Caki2 (cell line): ENCODE measurements at places on chromosomes 13 and 19. TPM values are rescaled to one million over a fixed set of nuclear protein-coding genes. Genes with fewer than 3 reads are reported as not detected.

- no peak for DNase-seq
These were observed 40.0 kb upstream of the F7 start for GRCh38 chr13:113065406-113066141.

The MAST1 gene
- total RNA-seq = 1.8 and 20.8 TPM in 2 replicates

- DNase-seq = no peak
These were observed 12.7 kb upstream of the LILRA5 start for GRCh38 chr19:54325631-54326030.

The SOX1 gene
- 1.7 and 3.4 TPM in 2 replicates for total RNA-seq

GRCh38 chr19:47824396-47824795 lies 2.7 kb downstream of the CRX start:
- no peak for DNase-seq

The KLK14 gene
- not detected in 2 replicates for total RNA-seq

The PPP1R13L gene
- total RNA-seq = 10.1 and 30.6 TPM in 2 replicates

DNA sequence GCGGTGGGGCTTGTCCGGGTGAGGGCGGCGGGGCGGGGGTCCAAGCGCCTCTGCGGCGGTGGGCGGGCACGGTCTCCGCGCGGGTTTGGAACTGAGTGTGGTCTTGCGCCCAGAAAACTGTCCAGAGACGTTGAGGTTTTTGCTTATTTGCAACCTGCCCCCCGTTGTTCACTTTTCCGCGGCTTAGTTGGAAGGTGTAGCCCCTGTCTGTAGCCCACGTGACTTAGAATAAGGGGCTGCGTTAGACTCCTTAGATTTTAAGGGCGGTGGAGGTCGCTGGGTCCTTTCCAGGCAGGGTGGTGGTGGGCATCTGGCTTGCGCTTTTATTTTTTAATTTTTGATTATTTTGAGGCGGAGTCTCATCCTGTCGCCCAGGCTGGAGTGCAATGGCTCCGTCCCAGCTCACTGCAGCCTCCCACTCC lies 748 bp downstream of the RPS15 start:
- DNase-seq = no peak

GRCh38 chr19:28435551-28436271 lies 777.2 kb downstream of the UQCRFS1 start:
- DNase-seq = no peak

The IGFL3 gene
- total RNA-seq = not detected in 2 replicates

- no peak for DNase-seq
These were observed 71.7 kb upstream of the SOX21 start for GRCh38 chr13:94784066-94784465.

The ALOX5AP gene
- total RNA-seq = 0.61 and 1.6 TPM in 2 replicates

GRCh38 chr13:113089693-113090414 lies 15.7 kb upstream of the F7 start:
- DNase-seq = no peak

GRCh38 chr19:45063851-45064801 lies 12.2 kb downstream of the ZNF296 start:
- no peak for DNase-seq

The FAM187B gene
- not detected in 2 replicates for total RNA-seq

DNA sequence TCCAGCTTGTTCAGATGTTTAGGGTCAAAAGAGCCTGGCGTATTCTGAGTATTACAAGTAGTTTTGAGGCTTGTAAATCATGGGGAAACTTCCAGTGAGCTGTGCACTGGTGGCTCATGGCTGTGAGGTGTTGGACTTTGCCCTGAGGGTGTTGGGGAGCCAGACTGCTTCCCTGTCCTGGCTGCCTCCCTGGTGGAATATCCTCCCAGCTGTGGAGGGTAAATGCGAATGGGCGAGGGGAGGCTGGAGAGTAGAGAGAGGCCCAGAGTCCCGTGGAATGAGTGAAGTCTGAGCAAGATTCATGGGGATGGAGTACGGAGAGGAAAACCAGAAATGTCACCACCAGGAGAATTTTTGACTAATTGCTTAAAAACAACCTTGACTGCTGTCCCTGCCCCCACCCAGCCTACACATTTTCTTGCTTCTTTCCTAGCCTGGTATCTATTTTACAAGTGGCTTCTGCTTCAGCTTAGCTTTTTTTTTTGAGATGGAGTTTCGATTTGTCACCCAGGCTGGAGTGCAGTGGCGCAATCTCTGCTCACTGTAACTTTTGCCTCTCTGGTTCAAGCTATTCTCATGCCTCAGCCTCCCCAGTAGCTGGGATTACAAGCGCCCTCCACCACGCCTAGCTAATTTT lies 3.7 kb downstream of the SNRPA start:
- no peak for DNase-seq

DNA sequence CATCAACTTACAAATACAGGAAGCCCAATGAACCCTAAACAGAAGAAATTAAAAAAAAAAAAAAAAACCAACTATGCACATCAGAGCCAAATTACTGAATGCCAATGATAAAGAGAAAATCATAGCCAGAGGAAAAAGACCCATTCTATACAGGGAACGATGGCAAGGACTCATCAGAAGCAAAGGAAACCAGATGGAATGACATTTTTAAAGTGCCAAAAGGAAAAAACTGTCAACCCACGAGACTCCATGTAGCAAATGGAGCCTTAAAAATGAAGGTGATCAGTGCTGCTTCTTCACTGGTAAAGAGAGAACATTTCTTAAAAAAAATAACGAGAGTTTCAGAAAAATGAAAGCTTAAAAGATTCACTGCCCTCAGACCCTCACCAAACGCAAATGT lies 18.3 kb downstream of the PCID2 start:
- DNase-seq = no peak

The RYR1 gene
- under 0.01 TPM in 1 of 2 replicates, not detected in the other for total RNA-seq

GRCh38 chr19:30375553-30376031 lies 3.4 kb downstream of the ZNF536 start:
- DNase-seq = no peak

DNA sequence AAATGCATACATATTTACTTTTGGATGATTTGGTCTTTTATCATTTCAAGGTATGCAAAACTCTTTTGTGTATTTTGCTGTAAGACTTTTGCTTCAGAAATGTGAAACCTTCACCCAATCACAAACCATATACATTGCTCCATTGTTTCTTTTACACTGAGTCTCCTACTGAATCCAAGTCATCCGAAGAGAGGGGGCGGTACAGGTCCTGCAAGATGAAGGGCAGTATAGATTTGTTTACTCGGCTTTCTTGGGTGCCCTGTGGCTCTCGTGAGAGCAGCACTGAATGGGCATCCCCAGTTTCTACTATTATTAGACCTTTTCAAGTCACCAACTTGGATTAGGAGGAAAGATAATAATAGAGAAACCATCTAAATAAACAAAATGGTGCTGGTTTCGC lies 280.6 kb downstream of the DCLK1 start:
- DNase-seq = no peak

GRCh38 chr19:37855098-37855497 lies 51.3 kb downstream of the WDR87 start:
- no peak for DNase-seq

The KLK15 gene
- not detected in 2 replicates for total RNA-seq

DNA sequence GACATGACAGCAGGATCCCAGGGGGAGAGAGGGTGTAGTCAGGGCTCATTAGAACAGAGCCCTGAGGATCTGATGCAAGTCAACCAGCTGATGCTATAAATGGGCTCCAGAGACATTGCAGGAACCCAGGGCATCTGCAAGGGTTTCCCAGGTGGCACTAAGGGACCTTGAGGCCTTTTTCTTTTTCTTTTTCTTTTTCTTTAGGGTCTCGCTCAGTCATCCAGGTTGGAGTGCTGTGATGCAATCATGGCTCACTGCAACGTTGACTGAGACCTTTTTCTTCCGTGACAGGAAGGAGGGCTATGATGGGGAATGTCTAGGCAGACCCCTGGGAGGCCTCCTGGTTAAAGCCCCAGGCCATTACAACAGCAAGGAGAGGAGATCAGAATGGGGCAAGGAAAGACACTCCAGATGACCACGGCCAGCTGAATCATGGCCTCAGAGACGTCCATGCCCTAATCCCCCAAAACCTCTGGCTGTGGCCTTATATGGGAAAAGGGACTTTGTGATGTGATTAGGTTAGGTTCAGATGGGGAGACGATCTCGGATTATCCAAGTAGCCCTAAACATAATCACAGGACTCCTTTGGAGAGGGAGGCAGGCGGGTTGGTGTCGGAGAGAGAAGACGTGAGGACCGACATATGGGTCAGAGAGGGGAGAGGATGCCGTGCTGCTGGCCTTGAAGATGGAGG lies 4.5 kb upstream of the FCGRT start:
- no peak for DNase-seq

The ANGPTL8 gene
- not detected in 2 replicates for total RNA-seq

- DNase-seq = peak; percentile 74
These were observed 17.2 kb downstream of the CRTC1 start for GRCh38 chr19:18700501-18701249.

The DHDH gene
- 1.6 and 4.4 TPM in 2 replicates for total RNA-seq

- DNase-seq = no peak
These were observed 98.2 kb downstream of the OLFM4 start for GRCh38 chr13:53126841-53127245.

The EXOC3L2 gene
- total RNA-seq = not detected in 2 replicates

The ZNF888 gene
- total RNA-seq = 2.8 and 4.3 TPM in 2 replicates

GRCh38 chr13:43128504-43128961 lies 105.1 kb downstream of the DNAJC15 start:
- DNase-seq = no peak

DNA sequence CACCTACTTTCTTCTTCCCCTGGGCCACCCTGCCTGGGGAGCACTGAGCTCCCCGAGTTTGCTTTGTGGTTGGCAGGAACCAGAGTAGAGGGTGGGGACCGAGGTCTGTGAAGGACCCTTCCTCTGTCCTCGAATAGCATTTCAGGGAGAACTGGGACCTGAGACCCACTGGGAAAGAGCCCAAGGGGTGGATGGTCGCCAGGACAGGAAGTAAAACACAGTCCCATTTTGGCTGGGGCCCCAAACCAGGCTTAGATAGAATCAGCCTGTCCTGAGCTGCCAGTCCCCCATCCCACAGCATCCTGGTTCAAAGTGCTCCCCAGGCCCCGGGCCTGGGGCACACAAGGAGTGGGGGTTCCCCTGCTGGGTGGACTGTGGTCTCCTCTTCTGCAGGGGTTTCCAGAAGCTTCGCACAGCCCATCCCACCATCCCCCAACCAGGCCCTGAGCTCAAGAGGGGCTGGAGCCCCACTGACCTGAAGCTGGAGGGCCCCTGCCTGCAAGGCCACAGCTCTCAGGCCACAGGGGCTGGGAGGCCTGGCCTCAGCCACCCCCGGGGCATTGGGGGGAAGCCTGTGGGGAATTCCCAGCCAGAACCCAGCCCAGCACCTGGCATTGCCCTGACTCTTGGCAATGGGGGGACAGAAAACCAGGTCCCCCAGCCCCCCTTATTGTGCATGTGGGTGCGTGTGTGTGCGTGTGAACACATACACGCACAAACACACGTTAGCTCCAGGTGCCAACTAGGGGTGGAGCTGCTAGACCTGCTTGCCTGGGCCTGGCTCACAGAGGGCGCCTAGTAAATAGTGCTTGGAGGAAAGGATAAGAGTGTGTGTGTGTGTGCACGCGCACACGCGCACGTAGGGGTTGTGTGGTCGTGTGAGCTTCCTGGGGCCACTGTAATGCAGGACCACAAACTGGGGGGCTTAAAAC lies 995 bp upstream of the MKNK2 start:
- DNase-seq = no peak

The ZNF571 gene
- total RNA-seq = 0.74 and 0.84 TPM in 2 replicates

The CNN1 gene
- total RNA-seq = not detected in 2 replicates

The BRME1 gene
- total RNA-seq = 5.5 and 12.7 TPM in 2 replicates

DNA sequence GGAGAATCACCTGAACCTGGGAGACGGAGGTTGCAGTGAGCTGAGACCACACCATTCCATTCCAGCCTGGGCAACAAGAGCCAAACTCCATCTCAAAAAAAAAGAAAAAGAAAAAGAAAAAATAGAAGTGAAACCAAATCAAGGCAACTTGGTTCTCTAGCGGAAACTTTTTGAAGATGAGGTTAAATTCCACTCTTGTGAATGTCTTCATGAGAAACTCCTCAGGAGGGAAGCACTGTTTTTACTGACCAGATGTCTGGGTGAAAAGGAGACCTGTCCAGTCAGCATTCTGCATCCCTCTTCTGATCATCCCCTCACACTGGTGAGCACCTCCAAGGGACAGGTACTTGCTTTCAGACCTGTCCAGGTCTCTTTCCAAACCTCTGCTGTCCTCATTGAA lies 15.8 kb downstream of the BRD4 start:
- no peak for DNase-seq

GRCh38 chr13:77222000-77222690 lies 104.7 kb downstream of the MYCBP2 start:
- no peak for DNase-seq

The PDE4C gene
- total RNA-seq = not detected in 2 replicates

DNA sequence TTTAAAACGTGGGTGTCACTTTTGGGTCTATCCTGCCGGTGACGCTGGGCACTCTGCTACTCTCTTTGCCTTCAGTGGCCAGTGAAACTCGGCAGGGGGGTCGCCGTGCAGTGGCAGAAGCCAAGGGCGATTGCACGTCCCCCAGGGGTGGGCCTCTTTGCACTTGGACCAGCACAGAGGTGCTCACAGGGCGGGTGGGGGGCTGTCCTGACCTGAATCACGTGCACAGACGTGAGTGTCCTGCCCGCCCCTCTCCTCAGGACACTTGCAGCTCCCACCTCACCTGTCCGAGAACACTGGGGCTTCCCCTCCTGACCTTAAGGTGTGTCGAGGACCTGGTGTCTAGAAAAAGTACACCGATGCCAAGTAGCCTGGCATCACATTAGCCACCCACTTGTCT lies 16.1 kb downstream of the COL4A1 start:
- no peak for DNase-seq

The SLC39A3 gene
- 32.1 and 33.1 TPM in 2 replicates for total RNA-seq

The FFAR1 gene
- total RNA-seq = 1.7 and 6.1 TPM in 2 replicates

The LCP1 gene
- not detected in 2 replicates for total RNA-seq

The DAND5 gene
- not detected in 2 replicates for total RNA-seq

- DNase-seq = peak; percentile 25
These were observed 535 bp downstream of the BSG start for GRCh38 chr19:572743-573518.

DNA sequence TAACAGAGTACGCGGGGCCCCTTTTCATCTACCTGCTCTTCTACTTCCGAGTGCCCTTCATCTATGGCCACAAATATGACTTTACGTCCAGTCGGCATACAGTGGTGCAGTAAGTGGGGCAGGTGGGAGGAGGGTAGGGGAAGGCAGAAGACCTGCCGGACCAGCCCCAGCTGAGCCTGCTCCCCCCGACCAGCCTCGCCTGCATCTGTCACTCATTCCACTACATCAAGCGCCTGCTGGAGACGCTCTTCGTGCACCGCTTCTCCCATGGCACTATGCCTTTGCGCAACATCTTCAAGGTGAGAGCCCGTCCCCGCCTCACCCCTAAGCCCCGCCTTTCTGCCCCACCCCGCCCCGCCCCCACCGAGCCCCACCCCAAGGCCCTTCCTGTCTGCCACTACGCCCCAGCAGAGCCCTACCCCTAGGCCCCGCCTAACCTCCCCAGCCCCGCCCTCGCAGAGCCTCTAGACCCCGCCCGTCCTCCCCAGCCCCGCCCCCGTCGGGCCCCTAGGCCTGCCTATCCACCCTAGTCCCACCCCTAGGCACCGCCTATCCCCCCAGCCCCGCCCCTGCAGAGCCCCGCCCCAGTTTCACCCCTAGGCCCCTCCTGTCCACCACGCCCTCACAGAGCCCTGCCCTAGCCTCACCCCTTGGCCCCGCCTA lies 7.7 kb downstream of the NDUFB7 start:
- DNase-seq = no peak

The MUC16 gene
- under 0.01 TPM in 1 of 2 replicates, not detected in the other for total RNA-seq
